Memory B cell (primary cell): ENCODE measurements at places on chromosomes 3 and 15.

- no peak overlapping the region for H3K27ac ChIP-seq
- no peak for DNase-seq
- H3K27me3 ChIP-seq: peaks cover 6% of the 10 kb centered on the region
- no peaks in the 10 kb centered on the region for H3K4me1 ChIP-seq
- H3K4me3 ChIP-seq: no peak overlapping the region
These were observed 20.5 kb upstream of the CHMP2B start for GRCh38 chr3:87206635-87207034.

DNA sequence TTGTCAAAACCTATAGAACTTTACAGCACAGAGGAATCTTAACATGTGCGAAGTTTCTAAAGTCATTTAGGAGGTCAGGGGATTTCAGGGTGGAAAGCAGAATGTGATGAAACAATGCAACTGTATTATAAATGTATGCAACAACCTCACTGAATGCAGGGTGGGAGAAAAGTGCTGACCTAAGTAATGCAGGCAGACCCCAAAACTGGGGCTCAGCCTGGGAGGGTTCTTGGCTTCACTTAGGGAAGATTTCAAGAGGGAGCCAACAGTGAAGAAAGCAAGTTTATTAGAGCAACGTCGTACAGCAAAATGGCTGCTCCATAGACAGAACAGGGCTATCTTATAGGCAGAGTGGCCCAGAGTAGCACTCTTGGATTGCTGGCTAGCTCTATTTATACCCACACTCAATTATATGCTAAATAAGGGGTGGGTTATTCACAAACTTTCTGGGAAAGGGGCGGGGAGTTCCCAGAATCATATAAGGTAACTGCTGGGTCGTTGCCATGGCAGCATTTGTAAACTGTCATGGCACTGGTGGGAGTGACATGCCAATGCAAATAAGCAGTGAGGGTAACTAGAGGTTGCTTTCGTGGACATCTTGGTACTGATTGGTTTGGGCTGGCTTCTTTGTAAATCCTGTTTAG, 14.2 kb upstream of the CAND2 start:
- DNase-seq: no peak
- peaks cover 15% of the 10 kb centered on the region for H3K27me3 ChIP-seq
- no peak overlapping the region for H3K4me3 ChIP-seq
- H3K4me1 ChIP-seq: no peaks in the 10 kb centered on the region
- H3K27ac ChIP-seq: no peak overlapping the region

- no peak overlapping the region for H3K27ac ChIP-seq
- H3K4me3 ChIP-seq: no peak overlapping the region
- DNase-seq: no peak
- peaks cover 8% of the 10 kb centered on the region for H3K27me3 ChIP-seq
- H3K4me1 ChIP-seq: no peaks in the 10 kb centered on the region
These were observed 60.1 kb downstream of the KY start for GRCh38 chr3:134590766-134591165.

- no peak for DNase-seq
- no peaks in the 10 kb centered on the region for H3K27me3 ChIP-seq
These were observed 40.7 kb upstream of the ROBO1 start for GRCh38 chr3:79808515-79808914.

DNA sequence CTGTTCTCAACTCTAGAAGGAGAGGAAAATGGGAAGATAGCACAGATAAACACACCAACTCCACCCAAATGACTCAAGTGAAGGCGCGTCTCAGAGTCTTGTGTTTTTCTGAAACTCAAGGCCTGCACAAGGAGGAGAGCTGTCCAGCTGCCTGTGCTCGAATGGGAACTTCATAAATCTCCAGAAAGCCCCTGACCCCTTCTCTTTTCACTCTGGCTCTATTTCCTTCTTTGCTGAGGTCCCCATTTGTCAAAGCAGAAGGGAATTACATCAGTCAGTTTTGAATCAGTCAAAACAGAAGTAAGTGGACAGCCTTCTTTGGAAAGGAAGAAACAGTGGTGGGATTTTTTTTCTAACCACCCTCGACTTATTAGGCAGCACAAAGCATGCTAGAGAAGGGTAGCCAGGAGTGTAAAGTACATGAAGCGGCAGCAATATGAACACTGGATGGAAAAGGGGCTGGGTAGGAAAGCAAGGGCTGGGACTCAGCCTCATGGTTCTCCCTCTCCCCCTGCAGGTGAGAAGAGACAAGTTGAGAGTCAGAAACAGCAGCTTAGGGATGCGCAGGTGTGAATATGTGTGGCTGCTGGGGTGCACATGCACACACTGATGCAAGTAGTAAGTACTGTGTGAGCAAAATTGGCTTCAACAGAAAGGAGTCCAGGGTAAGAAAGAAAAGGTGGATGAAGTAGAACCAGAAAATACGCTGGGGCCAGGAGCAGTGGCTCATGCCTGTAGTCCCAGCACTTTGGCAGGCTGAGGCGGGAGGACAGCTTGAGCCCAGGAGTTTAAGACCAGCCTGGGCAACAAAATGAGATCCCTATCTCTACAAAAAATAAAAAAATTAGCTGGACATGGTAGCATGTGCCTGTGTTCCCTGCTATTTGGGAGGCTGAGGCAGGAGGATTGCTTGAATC, 36.6 kb upstream of the MAGEF1 start:
- no peaks in the 10 kb centered on the region for H3K36me3 ChIP-seq
- no peak for DNase-seq
- H3K4me1 ChIP-seq: peaks cover 4% of the 10 kb centered on the region
- H3K27ac ChIP-seq: no peak overlapping the region
- peaks cover 4% of the 10 kb centered on the region for H3K27me3 ChIP-seq

DNA sequence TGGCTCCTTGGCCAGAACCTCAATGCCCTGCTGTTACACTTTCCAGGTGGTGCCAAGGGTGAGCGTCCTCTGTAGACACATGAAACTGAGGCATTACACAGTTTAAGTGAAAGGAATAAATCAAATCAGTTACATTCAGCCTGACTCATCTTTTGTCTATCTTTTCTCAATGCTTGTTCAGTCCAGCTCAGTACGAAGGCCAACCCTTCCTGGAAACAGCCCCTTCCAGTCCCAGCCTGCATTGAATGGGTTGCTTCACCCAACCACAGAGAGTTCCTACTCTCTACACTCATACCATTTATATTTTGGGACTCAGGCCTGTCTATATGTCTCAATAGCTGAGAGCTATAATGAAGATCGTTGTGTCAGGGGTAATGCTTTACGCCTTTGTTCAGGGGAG, 363.6 kb downstream of the RORA start:
- no peak overlapping the region for H3K4me3 ChIP-seq
- no peaks in the 10 kb centered on the region for H3K36me3 ChIP-seq
- H3K27ac ChIP-seq: no peak overlapping the region
- no peaks in the 10 kb centered on the region for H3K4me1 ChIP-seq
- H3K27me3 ChIP-seq: peaks cover 8% of the 10 kb centered on the region

DNA sequence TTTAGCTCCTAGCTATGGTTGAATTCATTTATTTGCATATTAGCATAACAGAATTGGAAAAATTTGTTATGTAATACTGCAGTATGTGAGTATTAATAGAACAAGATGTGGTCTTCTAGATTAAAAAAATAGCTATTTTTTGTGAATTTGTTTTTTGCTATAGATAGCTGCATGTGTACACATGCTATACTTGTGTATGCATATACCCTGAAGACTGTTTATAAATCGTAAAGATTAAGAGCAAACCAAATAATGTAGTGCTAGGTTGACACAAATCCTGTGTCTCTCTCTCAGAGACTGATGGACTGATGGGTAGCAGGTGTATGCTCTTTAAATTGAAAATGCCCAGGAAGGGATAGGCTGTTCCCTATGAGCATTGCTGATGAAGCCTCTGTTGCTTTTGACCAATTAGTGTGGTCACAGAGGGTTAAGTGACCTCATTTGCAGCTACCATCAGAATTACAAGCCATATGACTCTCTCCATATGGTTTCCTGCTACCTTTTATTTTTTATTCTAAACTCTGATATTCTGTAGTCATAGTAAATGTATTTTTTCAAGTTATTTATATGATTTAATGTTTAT, 9.0 kb downstream of the PLCL2 start:
- no peak for DNase-seq
- no peaks in the 10 kb centered on the region for H3K27me3 ChIP-seq
- H3K27ac ChIP-seq: peak overlapping the region; percentile 85
- H3K4me1 ChIP-seq: peaks cover 66% of the 10 kb centered on the region
- peak overlapping the region; percentile 43 for H3K4me3 ChIP-seq

DNA sequence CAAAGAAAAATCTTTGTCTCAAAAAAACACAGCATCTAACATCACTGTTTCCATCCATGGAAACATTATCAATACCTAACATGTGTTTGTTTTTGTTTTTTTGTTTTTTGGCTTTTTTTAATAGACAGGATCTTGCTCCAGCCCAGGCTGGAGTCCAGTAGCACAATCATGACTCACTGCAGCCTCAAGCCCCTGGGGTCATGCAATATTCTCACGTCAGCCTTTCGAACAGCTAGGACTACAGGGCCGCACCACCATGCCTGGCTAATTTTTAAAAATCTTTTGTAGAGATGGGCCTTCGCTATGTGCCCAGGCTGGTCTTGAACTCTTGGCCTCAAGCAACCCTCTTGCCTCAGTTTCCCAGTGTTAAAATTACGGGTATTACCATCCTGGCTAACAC, 52.8 kb downstream of the RAF1 start:
- no peak overlapping the region for H3K4me3 ChIP-seq
- H3K27ac ChIP-seq: no peak overlapping the region
- no peak for DNase-seq

GRCh38 chr3:13053420-13053819, 19.8 kb downstream of the IQSEC1 start:
- no peak overlapping the region for H3K27ac ChIP-seq
- H3K4me1 ChIP-seq: peaks cover 23% of the 10 kb centered on the region
- no peaks in the 10 kb centered on the region for H3K27me3 ChIP-seq

GRCh38 chr3:72009851-72010443, 225.0 kb upstream of the PROK2 start:
- H3K27me3 ChIP-seq: peaks cover 9% of the 10 kb centered on the region
- H3K27ac ChIP-seq: no peak overlapping the region
- H3K4me3 ChIP-seq: no peak overlapping the region
- H3K36me3 ChIP-seq: no peaks in the 10 kb centered on the region

GRCh38 chr3:116897382-116897781, 187.8 kb downstream of the TUSC7 start:
- no peak for DNase-seq
- no peaks in the 10 kb centered on the region for H3K27me3 ChIP-seq
- no peak overlapping the region for H3K4me3 ChIP-seq
- H3K27ac ChIP-seq: no peak overlapping the region

- H3K36me3 ChIP-seq: no peaks in the 10 kb centered on the region
- no peak overlapping the region for H3K27ac ChIP-seq
- H3K4me3 ChIP-seq: no peak overlapping the region
- no peak for DNase-seq
- H3K4me1 ChIP-seq: no peaks in the 10 kb centered on the region
These were observed 193.4 kb upstream of the RASGRP1 start for GRCh38 chr15:38758043-38758442.

- peaks cover 10% of the 10 kb centered on the region for H3K27me3 ChIP-seq
- no peak overlapping the region for H3K27ac ChIP-seq
- no peak for DNase-seq
- H3K4me1 ChIP-seq: no peaks in the 10 kb centered on the region
- H3K4me3 ChIP-seq: no peak overlapping the region
These were observed 129.7 kb downstream of the NTRK3 start for GRCh38 chr15:88126695-88127431.

DNA sequence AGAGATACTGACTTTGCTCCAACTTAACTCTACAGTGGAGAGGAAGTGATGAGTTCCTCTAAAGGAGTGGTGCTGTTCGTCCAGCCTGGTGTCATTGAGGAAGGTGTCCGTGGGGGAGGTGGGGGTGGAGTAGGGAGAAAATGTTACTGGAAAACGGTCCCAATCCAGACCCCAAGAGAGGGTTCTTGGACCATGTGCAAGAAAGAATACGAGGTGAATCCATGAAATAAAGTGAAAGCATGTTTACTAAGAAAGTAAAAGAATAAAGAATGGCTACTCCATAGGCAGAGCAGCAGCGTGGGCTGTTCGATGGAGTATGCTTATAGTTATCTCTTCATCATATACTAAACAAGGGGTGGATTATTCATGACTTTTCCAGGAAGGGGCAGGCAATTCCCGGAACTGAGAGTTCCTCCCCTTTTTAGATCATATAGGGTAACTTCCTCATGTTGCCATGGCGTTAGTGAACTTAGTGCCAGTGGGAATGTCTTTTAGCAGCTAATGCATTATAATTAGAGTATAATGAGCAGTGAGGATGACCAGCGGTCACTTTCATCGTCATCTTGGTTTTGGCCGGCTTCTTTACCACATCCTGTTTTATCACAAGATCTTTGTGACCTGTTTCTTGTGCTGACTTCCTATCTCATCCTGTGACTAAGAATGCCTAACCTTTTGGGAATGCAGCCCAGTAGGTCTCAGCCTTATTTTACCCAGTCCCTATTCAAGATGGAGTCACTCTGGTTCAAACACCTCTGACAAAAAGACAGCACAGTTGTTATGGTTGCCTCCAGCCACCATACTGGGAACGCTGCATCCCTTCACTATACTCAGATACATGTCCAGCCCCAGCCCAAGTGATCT, 38.6 kb downstream of the CLEC3B start:
- peaks cover 2% of the 10 kb centered on the region for H3K4me1 ChIP-seq
- no peak for DNase-seq
- no peaks in the 10 kb centered on the region for H3K36me3 ChIP-seq
- H3K4me3 ChIP-seq: no peak overlapping the region

GRCh38 chr15:51260202-51260601, 78.2 kb downstream of the CYP19A1 start:
- peaks cover 7% of the 10 kb centered on the region for H3K27me3 ChIP-seq
- no peak for DNase-seq
- no peaks in the 10 kb centered on the region for H3K4me1 ChIP-seq
- no peak overlapping the region for H3K27ac ChIP-seq
- H3K36me3 ChIP-seq: no peaks in the 10 kb centered on the region
- H3K4me3 ChIP-seq: no peak overlapping the region

GRCh38 chr3:98561727-98562521, 30.1 kb downstream of the GPR15 start:
- H3K4me3 ChIP-seq: no peak overlapping the region
- H3K27ac ChIP-seq: peak overlapping the region; percentile 24
- DNase-seq: no peak
- H3K4me1 ChIP-seq: peaks cover 37% of the 10 kb centered on the region
- no peaks in the 10 kb centered on the region for H3K36me3 ChIP-seq

- H3K27me3 ChIP-seq: no peaks in the 10 kb centered on the region
- DNase-seq: no peak
- H3K36me3 ChIP-seq: no peaks in the 10 kb centered on the region
- H3K4me3 ChIP-seq: no peak overlapping the region
- H3K4me1 ChIP-seq: peaks cover 35% of the 10 kb centered on the region
- H3K27ac ChIP-seq: no peak overlapping the region
These were observed 15.8 kb upstream of the SEC11A start for GRCh38 chr15:84731774-84732173.

DNA sequence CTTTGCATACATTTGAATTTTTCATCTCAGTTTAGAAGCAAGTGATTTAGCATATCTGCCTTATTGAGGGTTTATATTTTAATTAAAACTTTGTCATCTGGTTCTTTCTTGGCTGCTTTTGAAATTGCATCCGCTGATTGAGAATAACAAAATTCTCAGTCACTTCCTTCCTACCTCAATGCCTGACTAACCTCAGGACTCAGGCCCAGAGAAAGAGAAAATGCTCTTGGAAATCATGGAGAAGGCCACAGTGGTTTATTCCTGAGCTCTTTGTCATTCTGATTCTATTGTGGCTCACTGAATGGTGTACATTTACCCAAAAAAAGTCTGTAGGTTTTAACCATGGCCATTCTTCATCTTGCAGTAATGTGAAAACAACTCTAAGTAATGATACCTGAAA, 533.9 kb downstream of the TBL1XR1 start:
- no peaks in the 10 kb centered on the region for H3K36me3 ChIP-seq
- H3K27ac ChIP-seq: no peak overlapping the region
- H3K4me3 ChIP-seq: no peak overlapping the region
- no peaks in the 10 kb centered on the region for H3K27me3 ChIP-seq
- H3K4me1 ChIP-seq: no peaks in the 10 kb centered on the region
